ENCODE measurements at places on chromosomes 6 and 20. TPM values are rescaled to one million over a fixed set of nuclear protein-coding genes. Genes with fewer than 3 reads are reported as not detected.
A peak's percentile ranks its signal among the peaks of the same experiment; 100 is the strongest.

- peaks cover 5% of the 10 kb centered on the region for H3K4me1 ChIP-seq
- H3K4me3 ChIP-seq: peak overlapping the region; percentile 52
- H3K27me3 ChIP-seq: no peaks in the 10 kb centered on the region
- no peaks in the 10 kb centered on the region for H3K36me3 ChIP-seq
- DNase-seq: no peak
- H3K27ac ChIP-seq: peak overlapping the region; percentile 5
Measured at GRCh38 chr6:169215201-169215681, 38.4 kb downstream of the THBS2 start.

DNA sequence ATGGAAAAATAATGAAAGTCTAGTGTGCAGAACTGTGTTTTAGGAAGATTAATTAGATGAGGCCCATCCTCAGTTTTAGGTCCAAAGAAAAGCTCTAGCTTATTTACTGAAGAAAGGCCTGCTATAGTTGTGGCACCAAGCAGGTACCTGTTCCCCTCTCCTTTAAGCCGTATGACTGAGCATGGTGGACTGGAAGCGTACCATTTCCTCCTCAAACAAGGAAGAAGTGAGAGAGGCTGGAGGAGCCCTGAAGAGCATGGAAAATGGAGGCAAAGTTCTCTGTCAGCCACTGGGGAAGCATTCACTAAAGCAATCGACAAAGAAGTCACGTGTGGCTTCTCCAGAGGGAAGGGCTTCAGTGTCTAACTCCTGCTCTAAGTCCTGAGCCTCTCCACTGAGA is 100.2 kb downstream of the MAN1A1 start:
- H3K4me1 ChIP-seq: peaks cover 7% of the 10 kb centered on the region
- H3K27ac ChIP-seq: no peak overlapping the region
- no peak for DNase-seq
- peaks cover 9% of the 10 kb centered on the region for H3K36me3 ChIP-seq

GRCh38 chr6:56003616-56004015 is 128.2 kb upstream of the BMP5 start:
- no peak overlapping the region for H3K27ac ChIP-seq
- DNase-seq: no peak
- no peaks in the 10 kb centered on the region for H3K4me1 ChIP-seq
- no peak overlapping the region for H3K4me3 ChIP-seq

GRCh38 chr6:122853259-122853995 is 64.4 kb downstream of the SMPDL3A start:
- no peaks in the 10 kb centered on the region for H3K27me3 ChIP-seq
- no peak for DNase-seq
- H3K27ac ChIP-seq: no peak overlapping the region
- H3K4me1 ChIP-seq: no peaks in the 10 kb centered on the region
- H3K4me3 ChIP-seq: no peak overlapping the region
- H3K36me3 ChIP-seq: no peaks in the 10 kb centered on the region

- H3K4me3 ChIP-seq: no peak overlapping the region
- no peak overlapping the region for H3K27ac ChIP-seq
- no peaks in the 10 kb centered on the region for H3K27me3 ChIP-seq
- H3K4me1 ChIP-seq: no peaks in the 10 kb centered on the region
Measured at GRCh38 chr6:54595844-54596243, 250.7 kb upstream of the FAM83B start.

GRCh38 chr6:31143148-31143547 is 4.3 kb upstream of the PSORS1C2 start:
- H3K4me3 ChIP-seq: no peak overlapping the region
- DNase-seq: no peak
- H3K36me3 ChIP-seq: no peaks in the 10 kb centered on the region
- no peak overlapping the region for H3K27ac ChIP-seq
- peaks cover 2% of the 10 kb centered on the region for H3K4me1 ChIP-seq

DNA sequence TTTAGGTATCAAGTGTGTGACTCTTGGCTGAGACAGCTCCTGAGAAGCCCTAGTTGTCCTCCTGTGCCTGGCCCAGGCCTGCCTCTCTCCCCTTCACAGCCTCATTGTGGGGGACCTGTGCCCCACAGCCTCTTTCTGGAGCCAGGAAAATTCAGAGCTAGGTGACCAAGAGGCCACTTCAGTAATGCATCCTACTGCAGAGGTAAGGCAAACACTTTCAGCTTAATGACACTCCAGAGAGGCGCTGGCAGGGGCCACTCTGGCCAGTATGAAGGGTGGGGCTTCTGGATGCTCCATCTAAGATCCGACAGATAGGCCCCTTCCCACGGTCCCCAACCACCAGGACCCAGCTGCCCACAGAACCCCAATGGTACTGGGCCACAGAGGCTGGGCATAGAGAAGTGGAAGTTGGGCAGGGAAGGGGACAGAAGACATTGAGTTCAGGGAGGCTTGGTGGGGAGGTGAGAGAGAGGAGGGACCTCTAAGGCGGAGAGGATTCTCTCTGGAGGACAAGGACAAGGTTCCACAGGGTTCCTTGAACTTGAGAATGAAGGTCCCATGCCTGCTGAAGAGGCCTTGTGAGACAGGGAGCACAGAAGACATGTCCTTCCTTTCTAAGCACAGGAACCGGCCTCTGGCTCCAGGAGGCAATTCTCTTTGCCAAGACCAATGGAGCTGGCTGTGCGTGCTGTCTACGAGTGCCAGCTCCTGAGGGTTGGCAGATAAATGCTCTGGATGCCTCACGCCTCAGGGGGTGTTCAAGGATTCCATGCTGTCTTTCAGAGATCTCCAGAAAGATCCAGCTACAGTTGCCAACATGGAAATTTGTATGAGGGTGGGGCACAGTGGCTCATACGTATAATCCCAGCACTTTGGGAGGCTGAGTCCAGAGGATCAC is 46.4 kb upstream of the TGM2 start:
- H3K4me3 ChIP-seq: no peak overlapping the region
- peaks cover 43% of the 10 kb centered on the region for H3K27me3 ChIP-seq
- DNase-seq: no peak
- H3K36me3 ChIP-seq: peaks cover 3% of the 10 kb centered on the region

GRCh38 chr6:79525272-79526100 is 11.7 kb downstream of the LCA5 start:
- no peaks in the 10 kb centered on the region for H3K36me3 ChIP-seq
- H3K4me1 ChIP-seq: no peaks in the 10 kb centered on the region
- DNase-seq: no peak
- H3K27ac ChIP-seq: no peak overlapping the region

DNA sequence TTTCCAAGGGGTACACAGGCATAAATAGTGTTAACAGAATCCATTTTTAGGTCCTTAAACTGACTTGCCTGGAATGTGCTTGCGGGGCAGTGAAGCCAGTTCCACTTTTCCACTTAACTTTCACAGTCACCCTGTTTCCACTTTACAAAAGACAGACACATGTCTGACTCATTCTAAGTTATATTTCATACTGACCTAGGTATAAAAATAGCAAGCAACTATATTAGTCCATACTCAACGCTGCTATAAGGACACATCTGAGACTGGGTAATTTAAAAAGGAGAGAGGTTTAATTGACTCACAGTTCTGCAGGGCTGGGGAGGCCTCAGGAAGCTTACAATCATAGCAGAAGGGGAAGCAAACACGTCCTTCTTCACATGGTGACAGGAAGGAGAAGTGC is 88.2 kb downstream of the MTFR2 start:
- H3K4me1 ChIP-seq: no peaks in the 10 kb centered on the region
- peaks cover 1% of the 10 kb centered on the region for H3K36me3 ChIP-seq
- DNase-seq: no peak

GRCh38 chr6:119350202-119350951 is 816 bp upstream of the MAN1A1 start:
- H3K27me3 ChIP-seq: no peaks in the 10 kb centered on the region
- peak overlapping the region; percentile 89 for H3K27ac ChIP-seq
- no peaks in the 10 kb centered on the region for H3K36me3 ChIP-seq
- H3K4me3 ChIP-seq: peak overlapping the region; percentile 95
- peaks cover 30% of the 10 kb centered on the region for H3K4me1 ChIP-seq
- no peak for DNase-seq

DNA sequence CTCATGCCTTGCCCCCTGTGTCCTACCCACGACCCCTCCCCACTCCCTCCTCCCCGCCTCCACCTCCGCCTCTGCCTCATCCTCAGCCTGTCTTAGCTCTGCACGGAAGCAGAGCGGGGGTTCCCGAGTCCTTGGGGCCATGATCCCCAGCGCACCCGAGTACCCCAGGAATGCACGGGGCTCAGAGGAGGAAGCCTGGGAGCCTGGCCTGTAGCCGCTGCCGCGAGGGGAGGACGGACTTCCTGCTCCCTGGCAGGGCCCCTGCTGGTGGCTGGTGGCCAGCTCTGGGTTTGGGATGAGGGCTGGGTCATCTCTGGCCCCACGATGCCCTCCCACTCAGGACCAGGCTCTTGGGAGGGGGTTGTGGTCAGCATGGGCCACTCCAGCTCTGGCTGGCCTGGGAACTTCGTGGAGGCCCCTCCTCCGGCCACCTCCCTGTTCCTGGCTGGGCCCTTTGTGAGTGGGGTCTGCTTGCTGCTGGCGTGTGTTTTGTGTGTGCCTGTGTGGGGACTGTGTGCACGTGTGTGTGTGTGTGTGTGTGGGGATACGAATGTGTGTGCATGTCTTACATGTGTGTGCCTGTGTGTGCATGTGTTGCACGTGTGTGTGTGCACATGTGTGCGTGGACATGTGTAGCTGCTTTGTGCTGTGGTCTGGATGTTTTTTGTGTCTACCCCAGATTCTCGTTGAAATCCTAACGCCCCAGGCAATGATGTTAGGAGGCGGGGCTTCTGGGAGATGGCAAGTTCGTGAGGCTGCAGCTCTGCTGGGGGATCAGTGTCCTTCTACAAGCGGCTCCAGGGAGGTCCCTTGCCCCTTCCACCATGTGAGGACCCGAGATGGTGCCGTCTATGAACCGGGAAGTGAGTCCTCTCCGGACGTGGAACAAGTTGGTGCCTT is 1.3 kb upstream of the RBBP8NL start:
- no peak overlapping the region for H3K4me3 ChIP-seq
- peaks cover 31% of the 10 kb centered on the region for H3K27me3 ChIP-seq
- H3K27ac ChIP-seq: no peak overlapping the region

GRCh38 chr6:1515280-1515679 is 94.4 kb upstream of the FOXC1 start:
- no peaks in the 10 kb centered on the region for H3K36me3 ChIP-seq
- H3K27me3 ChIP-seq: peaks cover 34% of the 10 kb centered on the region
- H3K4me1 ChIP-seq: no peaks in the 10 kb centered on the region

DNA sequence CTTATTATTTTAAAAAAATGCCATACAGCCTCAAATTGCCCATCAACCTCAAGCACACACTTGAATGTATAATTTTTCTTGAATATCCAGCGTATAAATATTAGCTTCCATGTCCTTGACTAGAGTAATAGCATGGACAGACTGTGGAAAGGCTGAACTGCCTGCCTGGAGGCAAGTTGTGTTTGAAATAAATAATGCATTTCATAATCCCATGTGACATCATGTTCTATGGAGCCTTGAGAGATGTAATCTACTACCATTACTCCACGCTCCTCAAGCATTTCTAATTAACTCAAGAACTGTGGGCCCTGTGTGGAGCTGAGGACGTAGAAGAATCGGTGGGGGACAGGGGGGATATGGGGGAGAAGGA is 94.2 kb downstream of the CDS2 start:
- H3K4me3 ChIP-seq: no peak overlapping the region
- DNase-seq: no peak
- H3K36me3 ChIP-seq: no peaks in the 10 kb centered on the region
- H3K4me1 ChIP-seq: peaks cover 8% of the 10 kb centered on the region
- no peak overlapping the region for H3K27ac ChIP-seq

GRCh38 chr6:4936681-4937041 is 67.2 kb downstream of the RPP40 start:
- H3K27me3 ChIP-seq: no peaks in the 10 kb centered on the region
- no peak overlapping the region for H3K4me3 ChIP-seq
- no peak for DNase-seq
- peaks cover 9% of the 10 kb centered on the region for H3K36me3 ChIP-seq
- H3K4me1 ChIP-seq: peaks cover 27% of the 10 kb centered on the region
- peak overlapping the region; percentile 47 for H3K27ac ChIP-seq

GRCh38 chr6:89199579-89199978 is 17.6 kb downstream of the GABRR1 start:
- no peaks in the 10 kb centered on the region for H3K36me3 ChIP-seq
- no peak for DNase-seq
- H3K27me3 ChIP-seq: peaks cover 9% of the 10 kb centered on the region
- no peaks in the 10 kb centered on the region for H3K4me1 ChIP-seq
- H3K4me3 ChIP-seq: no peak overlapping the region

- H3K4me1 ChIP-seq: no peaks in the 10 kb centered on the region
- no peak for DNase-seq
- H3K27ac ChIP-seq: no peak overlapping the region
Measured at GRCh38 chr20:10711903-10712451, 38.2 kb upstream of the JAG1 start.

GRCh38 chr20:32474967-32475811 is 109.9 kb downstream of the NOL4L start:
- no peaks in the 10 kb centered on the region for H3K36me3 ChIP-seq
- H3K27me3 ChIP-seq: no peaks in the 10 kb centered on the region
- DNase-seq: no peak
- H3K27ac ChIP-seq: no peak overlapping the region
- peaks cover 33% of the 10 kb centered on the region for H3K4me1 ChIP-seq

DNA sequence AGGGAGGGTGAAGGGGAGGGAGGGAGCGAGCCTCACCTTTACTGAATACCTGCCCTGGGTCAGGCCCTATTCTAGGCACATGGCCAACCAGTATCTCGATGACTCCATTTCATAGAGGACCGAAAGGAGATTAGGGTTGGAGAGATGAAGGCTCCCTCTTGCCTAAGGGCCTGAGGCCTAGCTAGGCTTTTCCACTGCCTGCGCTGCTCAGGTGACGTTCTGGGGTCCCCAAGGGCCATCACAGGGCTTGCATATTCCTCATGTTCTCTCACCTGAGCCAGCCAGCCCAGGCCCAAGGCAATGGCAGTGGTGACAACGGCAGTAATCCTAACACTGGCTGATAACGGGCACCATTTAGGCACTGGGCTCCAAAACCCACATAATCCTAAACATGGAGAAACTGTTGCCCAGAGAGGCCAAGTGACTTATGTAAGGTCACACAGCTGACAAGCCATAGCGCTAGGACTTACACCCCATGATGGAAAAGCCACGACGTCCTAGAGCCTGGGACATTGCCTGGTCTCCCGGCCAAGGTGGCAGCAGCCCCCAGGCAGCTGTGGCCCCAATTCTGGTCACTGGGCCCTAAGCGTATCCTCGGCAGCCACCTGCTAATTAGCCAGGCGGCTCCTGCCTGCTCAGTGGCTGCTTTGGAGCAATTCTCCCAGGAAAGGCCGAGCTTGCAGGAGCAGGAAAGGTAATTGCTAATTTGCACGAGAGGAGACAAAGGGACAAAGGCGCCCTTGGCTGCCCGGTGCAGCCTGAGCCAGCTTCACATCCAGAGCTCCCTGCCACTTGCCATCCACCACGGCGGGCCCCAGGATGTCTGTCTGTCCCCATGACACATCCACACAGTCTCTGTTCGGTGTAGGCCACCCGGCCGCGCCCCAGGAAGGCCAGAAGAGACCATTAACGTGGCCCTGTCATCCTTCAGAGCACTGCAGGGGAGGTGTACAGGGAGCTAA is 21.5 kb downstream of the NOL4L start:
- H3K4me1 ChIP-seq: peaks cover 37% of the 10 kb centered on the region
- no peak for DNase-seq
- H3K36me3 ChIP-seq: no peaks in the 10 kb centered on the region
- no peaks in the 10 kb centered on the region for H3K27me3 ChIP-seq

THEMIS gene
- total RNA-seq: 64.7 TPM

ACSS1 gene
- total RNA-seq: 34.0 TPM

CTAGE9 gene
- total RNA-seq: not detected

FOXQ1 gene
- not detected for total RNA-seq

OXT gene
- total RNA-seq: not detected

ALDH8A1 gene
- 1.3 TPM for total RNA-seq

MROH8 gene
- 1.1 TPM for total RNA-seq

TGM3 gene
- total RNA-seq: not detected

SYNDIG1 gene
- total RNA-seq: not detected

MMS22L gene
- 11.7 TPM for total RNA-seq

HLA-DPB1 gene
- 67.7 TPM for total RNA-seq

All from T-helper 17 cell (primary cell).